Activated T-helper 1 cell treated with Interleukin-2 at 50 U/mL for 16 hours (primary cell): ENCODE measurements at places on chromosomes 16 and 17.
A peak's percentile ranks its signal among the peaks of the same experiment; 100 is the strongest.

DNA sequence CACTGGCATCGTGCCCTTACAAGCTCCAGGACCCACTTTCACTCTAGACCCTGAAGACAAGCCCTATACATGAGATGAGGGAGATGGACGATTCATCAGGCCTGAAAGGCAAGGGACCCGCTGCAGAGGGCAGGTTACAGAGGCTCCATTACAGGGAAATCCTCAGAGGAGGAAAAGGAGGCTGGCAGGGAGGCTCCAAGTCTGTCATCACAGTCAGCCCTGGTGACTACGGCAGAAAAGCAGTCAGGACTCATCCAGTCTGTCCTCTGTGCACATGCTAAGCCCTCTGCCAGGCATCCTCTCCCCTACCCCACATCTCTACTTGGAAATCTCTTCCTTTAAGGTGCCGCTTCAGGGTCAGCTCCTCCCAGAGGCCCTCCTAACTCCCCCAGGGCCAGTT is 197.7 kb upstream of the CDH5 start:
- no peak for DNase-seq

DNA sequence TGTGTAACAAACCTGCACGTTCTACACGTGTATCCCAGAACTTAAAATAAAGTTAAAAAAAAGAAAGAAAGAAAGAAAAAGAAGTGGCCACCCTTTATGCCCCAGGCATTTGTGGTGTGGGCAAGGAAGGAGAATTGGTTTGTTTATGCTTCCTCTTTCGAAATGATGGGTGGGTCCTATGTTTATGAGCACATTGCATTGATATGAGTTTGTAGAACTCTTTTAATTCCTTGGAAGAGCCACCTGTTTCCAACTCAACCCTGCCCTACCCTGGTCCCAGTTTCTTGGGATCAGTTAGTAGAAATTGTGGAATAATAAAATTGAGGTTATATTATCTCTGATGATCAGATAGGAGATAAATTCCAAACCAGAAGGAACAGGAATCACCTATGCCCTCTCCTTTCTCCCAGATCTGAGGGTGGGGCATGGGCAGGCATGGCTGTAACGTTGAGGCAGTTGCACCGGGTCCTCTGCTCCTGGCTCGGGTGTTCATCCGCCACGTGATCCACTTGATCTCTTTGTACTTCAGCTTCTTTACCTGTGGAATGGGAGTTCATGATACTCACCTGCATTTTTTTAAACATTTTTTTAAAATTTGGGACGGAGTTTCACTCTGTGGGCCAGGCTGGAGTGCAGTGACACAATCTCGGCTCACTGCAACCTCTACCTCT is 15.9 kb downstream of the CHAD start:
- no peak for DNase-seq

DNA sequence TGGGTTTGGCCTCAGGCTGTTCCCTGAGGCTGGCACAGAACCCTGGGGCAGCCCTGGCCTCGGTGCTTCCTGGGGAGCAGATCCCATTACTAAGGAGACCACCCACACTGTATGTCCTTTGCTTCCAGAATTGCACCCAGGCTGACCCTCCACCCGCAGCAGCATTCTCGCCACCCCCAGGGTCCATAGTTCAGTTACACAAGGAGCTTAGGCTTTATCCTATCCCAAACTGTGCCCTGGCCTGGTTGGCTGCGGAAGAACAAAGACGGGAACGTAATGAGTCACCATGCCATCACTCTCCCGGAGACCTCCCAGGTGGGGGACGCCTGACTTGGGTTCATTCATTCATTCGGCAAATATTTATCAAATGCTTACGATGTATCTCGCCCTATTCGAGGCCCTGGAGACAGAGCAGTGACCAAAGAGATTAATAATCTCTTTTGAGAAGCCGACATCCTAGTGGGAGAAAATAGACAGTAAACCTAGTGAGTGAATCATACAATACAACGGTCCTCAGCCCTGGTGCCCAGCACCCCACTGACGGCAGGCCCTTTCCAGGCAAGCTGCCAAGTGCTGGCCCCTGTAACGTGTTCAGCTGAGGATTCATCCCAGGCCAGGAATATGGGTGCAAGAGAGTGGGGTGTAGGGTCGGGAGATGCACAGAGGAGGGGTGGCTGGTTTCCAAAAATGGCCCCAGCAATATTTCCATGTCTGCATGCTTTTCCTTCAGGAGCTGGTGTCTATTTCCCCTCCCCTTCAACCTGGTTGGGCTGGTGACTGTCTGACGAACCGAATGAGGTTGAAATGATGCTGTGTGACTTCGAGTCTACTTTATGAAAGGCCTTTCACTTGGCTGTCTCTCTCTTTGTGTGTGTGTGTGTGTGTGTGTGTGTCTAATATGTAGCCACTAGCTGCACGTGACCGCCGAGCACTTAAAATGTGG is 134.2 kb downstream of the MGAT5B start:
- DNase-seq: no peak

DNA sequence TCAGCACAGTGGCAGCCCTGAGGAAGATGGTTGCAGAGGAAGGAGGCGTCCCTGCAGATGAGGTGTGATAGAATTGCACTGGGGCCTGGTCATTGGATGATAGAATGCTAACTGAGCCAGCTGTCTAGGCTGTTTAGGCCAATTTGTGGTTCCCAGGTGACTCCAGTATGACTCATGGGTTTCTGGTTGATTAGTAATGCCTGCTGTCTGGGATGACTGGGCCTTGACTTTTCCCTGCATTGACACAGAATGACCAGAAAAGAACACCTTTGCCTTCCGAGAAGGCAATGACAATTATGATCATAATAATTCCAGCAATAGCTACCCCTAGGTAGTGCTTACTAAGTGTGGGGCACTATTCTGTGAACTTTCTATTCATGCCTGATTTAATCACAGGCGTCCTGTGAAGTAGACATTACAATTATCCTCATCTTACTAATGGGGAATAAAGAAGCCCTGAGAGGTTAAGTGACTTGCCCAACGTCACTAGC is 31.5 kb downstream of the USP43 start:
- DNase-seq: no peak

DNA sequence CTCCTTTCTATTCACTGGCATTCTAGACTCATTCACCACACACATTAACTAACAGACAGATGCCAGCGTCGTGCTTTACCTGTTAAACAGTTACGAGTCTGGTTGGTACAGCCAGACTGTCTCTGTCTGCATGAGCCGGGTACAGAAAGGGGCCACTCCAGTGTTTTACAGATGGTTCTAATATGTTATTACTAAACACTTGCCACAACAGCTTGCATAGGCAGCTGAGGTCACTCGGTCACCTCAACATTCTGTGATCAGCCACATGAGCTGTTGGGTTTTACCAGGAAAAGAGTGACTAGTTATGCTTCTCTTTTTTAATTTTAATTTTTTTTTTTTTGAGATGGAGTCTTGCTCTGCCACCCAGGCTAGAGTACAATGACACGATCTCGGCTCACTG is 25.2 kb downstream of the CD300A start:
- no peak for DNase-seq

GRCh38 chr16:12429756-12430155 is 373.9 kb downstream of the CPPED1 start:
- DNase-seq: no peak

- no peak for DNase-seq
These were observed 28.8 kb upstream of the RMI2 start for GRCh38 chr16:11316331-11317015.

- DNase-seq: no peak
These were observed 24.2 kb upstream of the CHMP6 start for GRCh38 chr17:80967404-80967872.

- DNase-seq: no peak
These were observed 115.3 kb upstream of the NOL11 start for GRCh38 chr17:67602444-67602843.

GRCh38 chr16:546909-547770 is 13.1 kb upstream of the PRR35 start:
- no peak for DNase-seq

- DNase-seq: peak; percentile 51
These were observed 4.9 kb downstream of the OR4D1 start for GRCh38 chr17:58153046-58153445.

DNA sequence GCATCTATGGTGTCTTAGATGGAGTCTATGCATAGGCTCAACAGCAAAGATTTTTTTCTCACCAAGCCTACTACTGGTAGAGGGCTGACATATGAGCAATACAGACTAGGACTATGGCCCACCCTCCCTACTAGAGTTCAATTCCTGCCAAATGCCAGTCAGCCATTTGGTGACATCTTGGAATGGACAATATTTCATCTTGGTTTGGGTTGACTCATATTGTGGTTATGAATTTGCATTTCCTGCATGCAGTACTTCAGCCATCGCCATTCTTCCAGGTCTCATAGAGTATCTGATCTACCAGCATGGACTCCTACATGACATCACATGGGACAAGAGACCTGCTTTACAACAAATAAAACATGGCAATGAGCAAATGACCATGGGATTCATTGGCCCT is 778.1 kb upstream of the SOX9 start:
- DNase-seq: no peak

GRCh38 chr16:4828567-4829321 is 18.3 kb downstream of the GLYR1 start:
- no peak for DNase-seq

DNA sequence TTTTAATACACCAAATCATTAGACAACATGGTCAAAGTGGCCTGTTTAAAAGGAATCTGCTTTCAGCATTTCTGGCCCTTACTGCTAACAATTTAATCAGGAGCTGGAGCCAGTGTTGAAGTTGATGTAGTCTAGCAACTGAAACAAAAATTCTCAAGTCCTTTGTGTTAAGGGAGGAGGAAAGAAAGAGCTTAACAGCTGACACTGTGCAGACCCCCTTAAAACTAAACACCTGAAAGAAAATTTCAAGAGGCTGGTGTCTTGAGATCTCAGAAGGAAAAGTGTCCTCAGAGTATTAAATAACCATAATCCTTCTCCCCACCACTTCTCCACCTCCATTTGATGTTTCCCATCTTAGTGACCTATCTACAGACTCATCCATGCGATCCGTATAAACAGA is 232.1 kb downstream of the FTO start:
- DNase-seq: no peak

GRCh38 chr17:27759528-27759927 is 40.8 kb downstream of the NOS2 start:
- no peak for DNase-seq
